ENCODE measurements at places on chromosomes 7 and 10.
A peak's percentile ranks its signal among the peaks of the same experiment; 100 is the strongest.

GRCh38 chr7:99137411-99138180, 6.3 kb downstream of the SMURF1 start:
- DNase-seq, result no peak

DNA sequence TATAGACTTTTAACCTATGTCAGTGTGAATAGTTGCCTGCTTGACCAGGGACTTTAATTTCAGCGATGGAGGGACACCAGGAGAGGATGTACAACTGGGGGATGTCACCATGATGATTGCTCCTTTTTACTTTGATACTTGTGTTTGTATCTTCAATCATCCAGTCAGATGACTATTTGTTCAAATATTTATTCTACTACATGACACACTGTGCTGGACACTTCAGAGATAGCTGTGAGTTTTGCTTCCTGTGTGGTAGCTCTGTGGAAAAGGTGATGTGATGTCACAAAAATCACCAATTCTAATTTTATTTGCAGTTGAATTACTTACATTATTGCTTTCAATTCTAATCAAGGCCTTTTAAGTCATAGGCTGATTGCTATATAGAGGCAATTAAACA, 62.7 kb upstream of the CREB5 start:
- peak; percentile 75 for DNase-seq

- no peak for DNase-seq
Measured at GRCh38 chr7:28406192-28406591, 6.1 kb upstream of the CREB5 start.

DNA sequence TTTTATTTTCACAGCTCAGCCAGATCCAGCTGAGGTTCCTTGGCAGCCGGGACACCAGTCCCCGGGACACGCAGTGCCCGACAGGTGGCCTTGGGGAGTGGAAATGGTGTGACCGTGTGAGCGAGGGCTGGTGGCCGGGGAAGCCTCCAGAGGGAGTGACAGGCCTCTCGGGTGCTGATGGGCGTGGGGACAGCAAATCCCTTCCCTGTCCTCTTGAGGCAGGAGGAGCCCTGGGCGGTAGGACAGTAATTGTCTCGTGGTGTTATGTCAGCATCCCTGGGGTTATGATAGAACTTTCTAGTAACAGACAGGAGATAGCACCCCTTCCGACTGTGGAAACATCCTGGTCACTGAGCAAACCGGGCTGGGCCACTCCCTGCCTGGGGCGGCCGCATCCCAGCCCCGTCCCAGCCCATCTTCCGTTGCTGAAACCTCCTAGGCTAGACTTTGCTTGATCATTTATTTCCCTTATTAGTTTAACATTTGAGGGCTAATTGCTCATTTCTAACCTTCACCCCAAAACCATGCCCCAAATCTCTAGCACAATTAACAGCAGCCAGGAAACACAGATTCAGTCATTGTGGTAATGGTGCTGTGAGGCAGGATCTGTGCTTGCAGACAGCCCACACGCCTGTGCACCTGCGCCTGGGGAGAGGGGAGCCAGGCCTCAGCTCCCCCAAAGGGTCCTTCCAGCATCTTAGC, 63.3 kb downstream of the ELFN1 start:
- no peak for DNase-seq

DNA sequence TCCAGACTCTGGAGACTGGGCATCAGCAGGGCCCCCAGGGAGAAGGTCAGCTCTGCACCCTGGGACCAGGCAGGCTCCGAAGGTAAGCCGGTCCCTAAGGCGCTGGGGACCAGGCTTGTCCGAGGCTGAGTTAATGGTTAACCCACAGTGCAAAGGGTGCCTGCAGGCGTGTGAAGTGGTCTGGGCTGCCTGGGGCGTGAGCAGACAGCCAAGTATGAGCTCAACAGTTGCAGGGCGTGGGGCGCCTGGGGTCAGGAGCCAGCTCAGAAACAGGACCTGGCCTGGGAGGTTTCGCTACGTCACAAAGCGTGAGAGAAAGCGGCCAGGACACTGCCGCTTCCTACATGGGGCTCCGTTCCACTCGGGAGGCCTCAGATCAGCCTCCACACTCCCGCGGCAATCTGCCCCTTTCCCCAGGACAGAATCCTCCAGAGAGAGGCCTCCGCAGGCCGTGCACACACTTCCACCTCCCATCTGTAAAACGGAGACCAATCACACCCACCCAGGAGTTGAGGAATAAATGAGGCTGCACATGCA, 16.0 kb downstream of the PDGFA start:
- DNase-seq, result no peak

All from NCI-H510A treated with DMSO at 0.1 percent for 48 hours (cell line).